Mucosa of descending colon (tissue), 3 donors: ENCODE measurements at places on chromosomes 1 and 21. TPM values are rescaled to one million over a fixed set of nuclear protein-coding genes. Genes with fewer than 3 reads are reported as not detected.

- DNase-seq = no peak
Observed at GRCh38 chr1:93416183-93416582, 31.7 kb upstream of the FNBP1L start.

GRCh38 chr1:35049116-35049515 is 17.4 kb upstream of the ZMYM6 start:
- DNase-seq = no peak

- no peak for DNase-seq
Observed at GRCh38 chr1:3159121-3159520, 90.1 kb downstream of the PRDM16 start.

DNA sequence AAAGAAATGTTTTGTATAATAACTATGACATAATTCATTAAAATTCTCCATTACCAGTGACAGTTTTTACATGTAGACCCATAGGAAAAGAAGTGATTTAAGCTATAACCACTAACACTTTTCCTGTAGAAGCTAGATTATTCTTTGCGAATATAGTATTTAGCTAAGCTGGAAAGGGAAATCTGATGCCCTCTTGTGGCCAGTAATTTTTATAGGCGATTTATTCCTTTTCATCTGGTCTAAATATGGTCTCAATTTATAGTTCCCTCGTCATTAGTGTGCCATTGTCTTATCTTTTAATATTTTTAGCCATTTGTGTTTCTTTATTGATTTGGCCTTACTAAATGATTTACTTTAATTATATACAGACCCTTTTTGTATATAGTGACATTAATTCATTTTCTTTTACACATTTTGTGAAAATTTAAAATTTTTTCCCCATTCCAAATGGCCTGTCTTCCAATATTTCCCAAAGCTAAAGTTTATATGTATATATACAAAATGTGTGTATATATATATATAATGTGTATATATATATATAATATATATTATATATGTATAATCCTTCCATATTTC is 26.7 kb downstream of the BTG3 start:
- no peak for DNase-seq

DNA sequence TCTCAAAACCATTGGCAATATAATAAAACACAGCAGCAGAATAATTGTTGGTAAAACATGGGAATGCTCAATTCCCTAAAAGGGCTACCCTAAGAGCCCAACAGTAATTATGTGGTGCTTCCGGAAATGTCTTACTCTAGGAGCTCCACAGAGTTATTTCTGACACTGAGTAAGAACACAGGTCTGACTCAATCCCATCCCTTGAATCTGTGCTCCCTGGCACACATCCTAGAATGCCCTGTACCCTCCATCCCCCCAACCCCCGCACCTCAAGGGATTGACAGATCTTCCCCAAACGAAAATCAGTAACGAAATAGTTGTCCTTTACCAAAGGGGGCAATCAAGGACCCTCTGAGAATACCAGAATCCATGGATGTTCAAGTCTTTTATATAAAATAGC is 71.9 kb downstream of the SMYD2 start:
- no peak for DNase-seq

DNA sequence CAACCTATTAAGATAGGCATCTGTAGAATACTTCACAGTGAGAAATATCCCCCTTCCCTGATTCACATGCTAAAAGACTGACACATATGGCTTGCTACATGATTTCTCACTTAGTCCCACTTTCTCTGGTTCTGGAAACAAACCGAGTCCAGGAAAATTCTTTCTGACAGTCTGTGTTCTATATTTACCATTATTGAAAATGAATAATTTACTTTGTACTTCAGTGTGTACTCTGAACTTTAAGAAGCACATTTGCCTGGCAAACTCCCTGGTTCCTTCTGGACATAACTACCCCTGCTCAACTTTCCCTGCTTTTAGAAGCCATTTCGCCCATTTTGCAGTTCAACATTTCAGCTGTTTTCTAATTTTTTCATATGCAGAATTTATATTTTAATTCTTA is 53.6 kb downstream of the APCS start:
- no peak for DNase-seq

GRCh38 chr1:204127597-204128242 is 24.1 kb downstream of the ETNK2 start:
- DNase-seq = peak; percentile 69

GRCh38 chr1:66648901-66649595 is 103.2 kb upstream of the DYNLT5 start:
- no peak for DNase-seq

- DNase-seq = no peak
Observed at GRCh38 chr1:91631718-91632330, 131.2 kb downstream of the CDC7 start.

GRCh38 chr1:168719306-168720111 is 9.5 kb downstream of the DPT start:
- DNase-seq = no peak

GRCh38 chr21:36337099-36337509 is 17.1 kb downstream of the MORC3 start:
- no peak for DNase-seq

DNA sequence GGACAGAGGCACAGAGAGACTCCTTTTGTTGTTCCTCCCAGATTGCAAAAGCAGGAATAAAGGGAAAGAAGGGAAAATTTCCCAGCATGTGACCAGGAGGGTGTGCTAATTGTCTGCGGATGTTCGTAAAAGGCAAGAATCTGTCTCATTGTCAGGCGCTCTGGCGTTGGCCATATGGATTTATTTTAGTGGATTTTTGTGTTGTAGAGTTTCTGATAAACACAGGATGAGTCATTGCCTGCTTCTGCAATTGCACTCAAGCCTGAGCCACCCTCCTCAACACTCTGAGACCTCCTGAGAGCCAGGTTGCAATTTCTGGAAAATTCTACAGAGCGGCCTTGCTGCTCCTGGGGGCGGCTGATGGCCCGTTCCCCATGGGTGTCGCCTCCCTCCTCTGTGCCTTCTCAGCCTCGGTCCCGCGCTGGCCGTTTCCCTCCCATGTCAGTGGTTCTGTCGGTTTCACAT is 227.7 kb downstream of the KAZN start:
- DNase-seq = no peak

- peak; percentile 35 for DNase-seq
Observed at GRCh38 chr1:54604572-54605370, 18.6 kb downstream of the FAM151A start.

GRCh38 chr1:181452746-181453145 is 30.6 kb upstream of the CACNA1E start:
- no peak for DNase-seq

- DNase-seq = no peak
Observed at GRCh38 chr21:33619726-33620125, 21.8 kb downstream of the CRYZL1 start.

- DNase-seq = peak; percentile 27
Observed at GRCh38 chr21:37208056-37208721, 58.9 kb downstream of the VPS26C start.

DNA sequence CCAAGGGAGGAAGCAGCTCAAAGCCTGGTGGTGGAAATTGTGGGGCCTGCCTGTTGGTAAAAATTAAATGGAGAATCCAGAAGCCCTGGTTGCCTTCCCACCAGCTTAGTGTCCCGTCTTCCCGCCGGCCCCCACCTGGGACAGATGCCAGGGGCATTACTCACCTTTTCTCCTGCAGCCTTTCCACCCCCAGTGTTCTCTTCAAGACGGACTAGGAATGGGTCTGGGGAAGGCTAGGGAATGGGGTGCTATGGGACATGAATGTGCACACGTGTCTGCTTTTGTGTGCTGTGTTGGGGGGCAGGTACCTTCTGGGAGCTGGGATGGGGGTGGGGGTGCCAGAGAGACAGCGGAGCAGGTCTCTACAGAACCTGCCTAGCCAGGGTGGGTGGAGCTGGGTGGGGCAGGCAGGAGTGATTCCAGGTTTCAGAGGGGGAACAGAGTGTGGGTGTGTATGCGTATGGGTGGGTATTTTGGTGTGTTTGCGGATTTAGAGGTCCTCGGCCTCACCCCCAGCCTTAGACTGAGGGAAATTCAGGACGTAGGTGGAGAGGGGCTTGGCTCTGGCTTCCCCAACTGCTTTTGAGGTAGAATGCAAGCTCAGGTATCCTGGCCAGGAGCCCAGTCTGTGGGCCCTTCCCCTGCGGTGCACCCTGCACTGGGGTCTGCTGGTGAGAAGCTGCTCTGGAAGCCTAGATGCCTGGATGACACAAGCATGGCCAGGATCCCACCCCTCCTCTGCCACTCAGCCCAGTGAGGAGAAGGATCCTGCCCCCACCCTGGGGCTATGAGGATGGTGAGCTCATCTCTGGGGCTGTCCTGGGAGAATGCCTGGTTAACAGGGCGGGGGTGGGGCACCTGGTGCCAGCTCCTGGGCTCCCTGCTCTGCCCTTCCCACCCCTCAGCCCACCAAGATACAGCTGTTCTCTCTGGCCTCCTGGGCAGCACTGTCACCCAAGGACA is 7.8 kb downstream of the VANGL2 start:
- peak; percentile 48 for DNase-seq

GRCh38 chr1:200353232-200353631 is 56.6 kb downstream of the ZNF281 start:
- no peak for DNase-seq

GRCh38 chr1:226687426-226687825 is 51.7 kb downstream of the ITPKB start:
- no peak for DNase-seq

DNA sequence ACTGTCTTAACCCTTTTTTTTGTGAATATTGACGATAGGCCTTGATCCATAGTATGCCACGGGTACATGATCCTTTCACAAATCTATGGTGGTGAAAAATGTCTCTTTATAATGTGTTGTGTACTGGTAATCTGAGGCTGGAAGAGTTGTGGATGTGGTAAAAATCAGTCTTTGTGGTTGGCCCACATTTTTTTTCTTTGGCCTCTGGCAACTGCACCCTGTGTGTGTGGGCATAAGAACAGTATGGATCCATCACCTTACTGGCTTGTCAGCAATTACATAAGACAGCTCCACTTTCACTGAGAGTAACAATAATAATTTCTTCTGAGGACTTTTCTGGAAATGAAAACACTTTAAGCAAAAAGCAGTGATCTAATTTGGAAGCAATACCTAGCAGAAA is 101.6 kb downstream of the GABPA start:
- no peak for DNase-seq

- no peak for DNase-seq
Observed at GRCh38 chr21:42350927-42351426, at the start of gene TFF2. TFF2 (minus strand) TSS chr21:42350994; CDS start chr21:42350957, 37 bp downstream.

DNA sequence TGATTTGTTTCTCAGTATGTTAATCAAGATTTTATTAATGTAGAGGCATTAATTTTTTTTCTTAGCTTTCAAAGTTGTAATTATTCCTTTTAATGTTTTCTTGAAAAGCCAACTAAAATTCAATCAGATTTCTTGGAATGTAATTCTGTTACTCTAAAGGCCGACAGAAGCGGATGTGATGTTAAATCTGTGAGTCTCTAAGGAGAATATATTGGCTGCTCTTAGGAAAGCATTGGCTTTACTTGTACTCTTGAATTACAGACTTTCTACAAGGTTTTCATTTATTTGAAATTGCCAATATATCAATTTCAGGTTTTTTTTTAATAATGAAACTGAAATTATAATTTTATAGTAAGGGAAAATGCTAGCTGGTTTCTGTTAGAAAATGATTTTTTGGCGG is 29.2 kb downstream of the RRP15 start:
- no peak for DNase-seq

GRCh38 chr1:211952299-211952698 is 83.1 kb downstream of the INTS7 start:
- no peak for DNase-seq

DNA sequence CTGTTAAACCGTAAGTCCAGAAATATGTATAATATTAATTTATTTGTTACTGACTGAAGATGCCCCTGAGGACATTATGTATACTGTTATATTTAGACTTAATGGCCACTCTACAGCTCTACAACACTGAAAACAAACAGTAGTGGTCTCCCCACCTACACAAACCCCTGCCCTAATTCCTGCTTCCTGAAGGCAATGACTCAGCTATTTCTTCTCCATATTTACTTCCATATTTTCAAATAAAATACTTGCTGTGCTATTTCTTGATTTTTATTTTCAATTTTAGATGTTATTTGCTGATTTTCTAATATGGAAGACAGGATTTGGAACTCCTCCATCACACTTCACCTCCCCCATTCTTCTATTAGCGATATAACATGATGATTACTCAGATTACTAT is 97.6 kb downstream of the PCNX2 start:
- no peak for DNase-seq

DNA sequence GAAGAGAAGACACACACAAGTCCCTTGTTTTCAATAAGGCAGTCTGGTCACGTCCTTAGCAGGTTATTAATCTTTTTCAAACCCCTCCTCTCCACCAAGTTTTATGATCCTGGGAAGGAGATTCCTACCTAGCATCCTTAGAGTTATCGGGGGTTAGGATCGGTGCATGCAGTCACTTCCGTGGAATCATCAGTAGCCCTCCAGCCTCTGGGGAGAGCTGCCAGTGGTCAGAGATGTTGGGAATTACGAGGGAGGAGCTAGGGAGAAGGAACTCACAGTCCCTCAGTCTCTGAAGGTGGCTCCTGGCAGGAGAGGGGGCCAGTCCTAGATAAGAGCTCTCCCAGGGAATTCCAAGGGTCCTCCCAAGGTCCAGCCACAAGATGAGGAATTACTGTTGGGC is 57.7 kb upstream of the ATP5PO start:
- DNase-seq = no peak

DNA sequence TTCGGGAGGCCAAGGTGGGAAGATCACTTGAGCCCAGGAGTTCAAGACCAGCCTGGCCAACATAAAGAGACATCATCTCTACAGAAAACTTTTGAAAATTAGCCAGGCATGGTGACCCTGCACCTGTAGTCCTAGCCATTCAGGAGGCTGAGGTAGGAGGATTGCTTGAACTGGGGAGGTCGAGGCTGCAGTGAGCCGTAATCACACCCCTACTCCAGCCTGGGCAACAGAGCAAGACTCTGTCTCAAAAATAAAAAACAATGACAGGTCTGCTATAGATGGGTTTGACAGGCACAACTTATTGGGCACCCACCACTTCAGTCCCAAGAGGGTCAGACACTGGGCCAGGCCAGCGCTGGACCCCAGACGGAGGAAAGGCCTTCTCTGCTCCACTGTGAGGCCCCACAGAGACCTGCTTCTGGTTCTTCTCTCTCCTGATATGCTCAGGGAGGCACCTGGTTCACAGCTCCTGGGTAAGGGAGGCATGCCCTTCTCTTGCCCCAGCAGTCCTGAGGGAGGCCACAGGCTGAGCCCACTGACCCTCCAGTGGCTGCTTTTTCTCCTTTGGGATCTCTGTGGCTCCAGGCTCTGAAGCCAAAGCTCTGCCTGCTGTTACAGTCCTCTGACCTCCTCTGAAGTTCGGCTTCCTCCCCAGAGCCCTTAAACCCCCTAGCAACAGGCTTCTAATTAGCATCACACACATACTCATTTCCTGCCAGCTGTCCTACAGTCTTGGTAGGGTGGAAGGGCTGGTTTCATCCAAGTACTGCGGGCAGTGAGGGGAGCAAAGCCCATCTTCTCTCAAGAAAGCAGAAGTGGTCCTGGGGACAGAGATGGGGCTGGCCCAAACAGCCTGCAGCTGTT is 14.4 kb downstream of the S100A16 start:
- DNase-seq = no peak

Gene TAS1R3
- 0.57 TPM for total RNA-seq

Gene PTPN22
- 8.3 TPM for total RNA-seq

Gene FAM43B
- total RNA-seq = 0.43 TPM

Gene AGMAT
- total RNA-seq = 20.7 TPM

Gene FAM78B
- total RNA-seq = 3.7 TPM

Gene TRAF3IP3
- 7.7 TPM for total RNA-seq

Gene C1orf115
- total RNA-seq = 108 TPM

Gene VASH2
- 0.41 TPM for total RNA-seq

Gene C1orf53
- 6.8 TPM for total RNA-seq

Gene RNF115
- total RNA-seq = 8.3 TPM

Gene FMO2
- 0.55 TPM for total RNA-seq

Gene PROK1
- not detected for total RNA-seq

Gene CNST
- total RNA-seq = 31.6 TPM

Gene SRSF4
- total RNA-seq = 140 TPM

Gene IL10
- 1.0 TPM for total RNA-seq

Gene HTR6
- not detected for total RNA-seq

Gene NUP210L
- not detected for total RNA-seq
